ENCODE measurements at places on chromosomes 12 and 14.
A peak's percentile ranks its signal among the peaks of the same experiment; 100 is the strongest.

DNA sequence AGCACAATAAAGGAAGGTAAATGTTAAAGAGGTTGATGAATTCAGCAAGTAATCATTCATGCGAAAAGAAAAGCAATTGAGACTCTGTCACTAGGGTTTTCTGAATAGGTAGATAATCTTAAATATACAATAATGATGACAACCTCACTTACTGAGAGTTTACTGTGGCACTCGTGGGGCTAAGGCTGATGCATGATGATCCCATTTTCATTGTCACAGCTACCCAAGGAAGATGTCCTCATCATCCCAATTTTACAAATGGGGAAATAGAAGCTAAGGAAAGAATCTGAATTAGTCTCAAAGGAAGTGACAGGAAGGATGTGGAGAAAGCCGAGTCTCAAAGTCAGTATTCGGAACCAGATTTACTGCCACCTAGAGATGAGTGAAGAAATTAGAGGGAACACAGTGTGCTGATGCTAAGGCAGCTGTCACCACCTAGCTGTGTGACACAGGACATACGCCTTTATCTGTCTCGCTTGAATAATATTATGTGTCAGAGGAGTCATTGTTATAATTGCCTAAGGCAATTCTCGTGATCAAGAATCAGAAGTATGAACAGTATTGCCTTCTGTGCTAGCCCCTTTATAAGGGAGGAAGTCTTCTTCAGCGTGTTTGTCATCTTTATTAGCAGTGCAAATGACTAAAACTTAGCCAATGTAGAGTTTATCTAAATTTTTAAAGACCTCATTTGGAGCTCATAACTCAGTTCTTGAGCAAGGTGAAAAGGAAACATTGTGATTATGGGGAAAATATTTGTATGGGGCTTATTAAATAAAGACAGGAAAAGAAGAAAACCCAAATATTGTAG, 63.2 kb downstream of the ERGIC2 start:
- DNase-seq = peak; percentile 3

- DNase-seq = no peak
Observed at GRCh38 chr12:62860501-62861411, 74.2 kb downstream of the PPM1H start.

DNA sequence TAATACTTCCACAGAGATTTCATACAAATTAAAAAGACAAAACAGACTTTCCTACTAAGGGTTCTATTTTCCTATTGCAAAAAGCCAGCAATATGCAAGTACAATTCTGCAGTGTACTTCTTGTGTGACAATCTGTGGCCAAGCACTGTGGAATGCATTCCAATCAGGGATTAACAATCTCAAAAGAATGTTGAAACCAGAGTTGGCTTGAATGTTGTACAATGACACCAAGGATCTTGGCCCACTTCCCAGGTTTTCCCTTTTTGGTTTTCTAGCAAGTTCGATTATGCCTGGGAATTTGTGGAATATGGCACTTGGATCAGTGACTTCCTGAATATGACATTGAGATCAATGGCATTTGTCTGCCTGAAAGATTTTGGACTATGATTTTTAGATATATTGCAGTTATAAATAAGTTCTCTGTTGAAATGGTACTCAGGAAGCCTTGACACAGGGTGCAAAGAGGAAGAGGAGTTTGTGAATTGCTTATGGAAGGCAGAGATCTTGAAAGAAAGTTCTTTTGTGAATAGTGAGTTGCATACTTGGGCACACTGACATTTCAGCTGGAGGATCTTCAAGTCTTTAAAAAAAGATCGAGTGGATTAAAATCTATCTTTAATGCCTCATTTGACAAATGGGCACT, 81.4 kb upstream of the FERMT2 start:
- DNase-seq = no peak

- no peak for DNase-seq
Observed at GRCh38 chr14:79502751-79503148, 708.6 kb downstream of the DIO2 start.

DNA sequence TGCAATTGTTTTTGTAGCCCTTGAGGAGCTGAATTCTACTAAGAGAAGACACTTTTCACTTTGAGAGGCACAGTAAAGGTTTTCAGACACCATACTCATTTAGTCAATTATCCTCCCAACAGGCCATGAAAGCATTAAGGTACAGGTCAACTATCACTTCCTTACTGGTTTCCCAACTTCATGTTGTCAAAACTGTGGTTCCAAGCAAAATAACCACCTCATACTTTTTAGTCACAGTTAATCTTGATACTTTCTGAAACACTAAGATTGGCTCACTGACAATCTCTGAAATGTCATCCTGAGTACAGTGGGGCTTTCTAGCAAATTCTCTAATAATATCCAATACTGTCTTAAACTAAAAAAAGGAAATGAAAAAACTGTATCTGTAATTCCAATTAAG, 71.7 kb downstream of the SLC2A13 start:
- DNase-seq = no peak

GRCh38 chr12:88328090-88328489, 186.0 kb downstream of the TMTC3 start:
- DNase-seq = no peak

GRCh38 chr12:18123707-18124106, 33.7 kb upstream of the RERGL start:
- no peak for DNase-seq

DNA sequence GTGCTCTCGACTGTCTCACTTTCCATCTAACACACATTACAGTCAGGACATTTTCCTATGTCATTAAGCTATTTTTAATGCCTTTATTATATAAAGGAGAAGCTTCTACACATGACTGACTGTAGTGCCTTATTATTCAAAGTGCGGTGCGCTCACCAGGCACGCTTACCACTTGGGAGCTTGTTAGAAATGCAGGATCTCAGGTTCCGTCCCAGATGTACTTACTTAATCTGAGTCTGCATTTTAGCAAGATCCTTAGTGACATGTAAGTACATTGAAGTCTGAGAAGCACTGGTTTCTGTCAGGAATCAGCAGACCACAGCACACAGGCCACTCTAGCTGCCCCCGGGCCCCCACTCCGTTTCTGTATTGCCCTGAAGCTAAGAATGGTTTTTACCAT, 44.7 kb upstream of the MDM1 start:
- no peak for DNase-seq

DNA sequence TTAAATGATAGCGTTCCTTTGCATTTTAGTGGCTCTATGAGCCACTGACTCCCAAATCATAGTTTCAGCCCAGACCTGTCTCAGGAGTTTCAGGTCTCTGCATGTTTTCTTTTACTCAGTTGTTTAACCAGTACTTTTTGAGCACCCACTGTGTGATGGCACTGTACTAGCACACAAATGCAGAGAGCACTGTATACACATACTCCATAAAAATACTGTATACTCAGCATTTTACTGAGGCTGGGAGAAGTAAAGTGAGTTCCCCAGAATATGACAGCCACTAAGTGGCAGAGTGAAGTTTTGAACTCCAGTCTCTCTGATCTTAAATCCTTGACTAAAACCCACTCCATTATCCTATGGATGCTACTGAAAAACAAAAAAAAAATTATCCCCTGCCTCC, 76.0 kb upstream of the HSPB8 start:
- no peak for DNase-seq

GRCh38 chr12:57724936-57725740, 13.4 kb downstream of the AGAP2 start:
- DNase-seq = no peak

GRCh38 chr12:114916541-114916940, 232.6 kb upstream of the TBX3 start:
- no peak for DNase-seq

- no peak for DNase-seq
Observed at GRCh38 chr12:131619736-131620506, 91.0 kb upstream of the SFSWAP start.

Measured in stimulated activated CD4-positive, alpha-beta T cell treated with anti-CD3 and anti-CD28 coated beads, TNF-alpha, amount 100 ng/mL, for 24 hours (primary cell).